Calu3 (cell line): ENCODE measurements at places on chromosomes 5 and 9. TPM values are rescaled to one million over a fixed set of nuclear protein-coding genes. Genes with fewer than 3 reads are reported as not detected.

Gene CMYA5
- total RNA-seq, result 1.8 and 3.3 TPM in 2 replicates

Gene FAM78A
- total RNA-seq, result not detected in 2 replicates

Gene TSSK1B
- total RNA-seq, result not detected in 2 replicates

Gene PCDHGA12
- total RNA-seq, result 2.1 and 2.9 TPM in 2 replicates

Gene KIAA1958
- total RNA-seq, result 10.5 and 13.0 TPM in 2 replicates

Gene MPDZ
- total RNA-seq, result not detected in 2 replicates

Gene ARHGEF39
- total RNA-seq, result 14.2 and 15.4 TPM in 2 replicates

Gene MOB3B
- 7.6 and 10.8 TPM in 2 replicates for total RNA-seq

Gene PAEP
- total RNA-seq, result 0.45 TPM in 1 of 2 replicates, not detected in the other

Gene GABRA6
- total RNA-seq, result not detected in 2 replicates

- no peak for DNase-seq
- no peaks in the 10 kb centered on the region for H3K27me3 ChIP-seq
- H3K27ac ChIP-seq, result no peak overlapping the region
- H3K4me1 ChIP-seq, result peaks cover 8% of the 10 kb centered on the region
- H3K4me3 ChIP-seq, result no peak overlapping the region
- H3K36me3 ChIP-seq, result no peaks in the 10 kb centered on the region
Observed at GRCh38 chr5:14801792-14802191, 69.8 kb downstream of the ANKH start.

- H3K27ac ChIP-seq, result no peak overlapping the region
- no peaks in the 10 kb centered on the region for H3K27me3 ChIP-seq
- no peak overlapping the region for H3K4me3 ChIP-seq
- H3K36me3 ChIP-seq, result no peaks in the 10 kb centered on the region
Observed at GRCh38 chr5:83026516-83026915, 50.7 kb downstream of the TMEM167A start.

GRCh38 chr5:92435781-92436180 lies 1052.7 kb upstream of the ARRDC3 start:
- no peaks in the 10 kb centered on the region for H3K4me1 ChIP-seq
- no peak for DNase-seq
- no peaks in the 10 kb centered on the region for H3K27me3 ChIP-seq
- H3K27ac ChIP-seq, result no peak overlapping the region
- no peak overlapping the region for H3K4me3 ChIP-seq

DNA sequence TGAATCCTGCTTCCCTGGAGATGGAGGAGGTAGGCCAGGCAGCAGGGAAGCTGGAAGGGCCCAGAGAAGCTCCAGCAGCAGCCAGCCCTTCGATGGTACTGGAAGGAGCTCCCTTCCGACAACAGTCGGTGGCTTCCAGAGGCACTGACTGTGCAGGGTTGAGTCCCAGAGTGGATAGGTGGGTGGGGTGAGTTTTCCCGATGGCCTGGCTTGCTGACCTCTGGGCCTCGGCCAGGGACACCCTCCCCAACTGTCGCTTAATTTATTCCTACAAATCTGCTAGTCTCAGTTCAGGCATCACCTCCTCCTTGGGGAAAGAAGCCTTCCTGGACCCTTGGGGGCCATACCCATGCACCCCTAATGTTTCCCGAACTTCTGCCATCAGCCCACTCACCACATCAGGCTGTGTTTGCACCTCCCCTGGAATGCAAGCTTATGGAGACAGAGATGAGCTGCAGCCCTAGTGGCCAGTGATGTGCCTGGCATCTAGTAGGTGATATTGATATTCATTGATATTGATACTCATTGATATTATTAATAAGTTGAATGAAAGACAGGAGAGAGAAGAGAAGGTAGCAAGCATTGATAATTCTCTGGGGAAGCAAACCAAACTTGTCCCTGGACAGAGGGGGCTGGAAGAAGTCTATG lies 104.6 kb upstream of the BOD1 start:
- H3K4me1 ChIP-seq, result peaks cover 14% of the 10 kb centered on the region
- no peak for DNase-seq
- H3K27me3 ChIP-seq, result no peaks in the 10 kb centered on the region
- no peaks in the 10 kb centered on the region for H3K36me3 ChIP-seq
- H3K4me3 ChIP-seq, result no peak overlapping the region

- no peaks in the 10 kb centered on the region for H3K4me1 ChIP-seq
- no peak overlapping the region for H3K4me3 ChIP-seq
- no peak for DNase-seq
Observed at GRCh38 chr5:84825606-84826005, 440.9 kb upstream of the EDIL3 start.

- no peak overlapping the region for H3K4me3 ChIP-seq
- H3K36me3 ChIP-seq, result peaks cover 10% of the 10 kb centered on the region
- peaks cover 16% of the 10 kb centered on the region for H3K4me1 ChIP-seq
- H3K27me3 ChIP-seq, result no peaks in the 10 kb centered on the region
- DNase-seq, result no peak
Observed at GRCh38 chr9:36040271-36040925, 3.7 kb downstream of the RECK start.

GRCh38 chr9:125911861-125912644 lies 164.9 kb downstream of the PBX3 start:
- no peaks in the 10 kb centered on the region for H3K4me1 ChIP-seq
- no peak overlapping the region for H3K4me3 ChIP-seq
- DNase-seq, result no peak
- H3K27ac ChIP-seq, result no peak overlapping the region
- no peaks in the 10 kb centered on the region for H3K36me3 ChIP-seq

GRCh38 chr5:130923543-130924124 lies 241.4 kb downstream of the HINT1 start:
- H3K36me3 ChIP-seq, result no peaks in the 10 kb centered on the region
- H3K27me3 ChIP-seq, result peaks cover 24% of the 10 kb centered on the region
- H3K27ac ChIP-seq, result no peak overlapping the region
- H3K4me1 ChIP-seq, result no peaks in the 10 kb centered on the region
- no peak for DNase-seq

DNA sequence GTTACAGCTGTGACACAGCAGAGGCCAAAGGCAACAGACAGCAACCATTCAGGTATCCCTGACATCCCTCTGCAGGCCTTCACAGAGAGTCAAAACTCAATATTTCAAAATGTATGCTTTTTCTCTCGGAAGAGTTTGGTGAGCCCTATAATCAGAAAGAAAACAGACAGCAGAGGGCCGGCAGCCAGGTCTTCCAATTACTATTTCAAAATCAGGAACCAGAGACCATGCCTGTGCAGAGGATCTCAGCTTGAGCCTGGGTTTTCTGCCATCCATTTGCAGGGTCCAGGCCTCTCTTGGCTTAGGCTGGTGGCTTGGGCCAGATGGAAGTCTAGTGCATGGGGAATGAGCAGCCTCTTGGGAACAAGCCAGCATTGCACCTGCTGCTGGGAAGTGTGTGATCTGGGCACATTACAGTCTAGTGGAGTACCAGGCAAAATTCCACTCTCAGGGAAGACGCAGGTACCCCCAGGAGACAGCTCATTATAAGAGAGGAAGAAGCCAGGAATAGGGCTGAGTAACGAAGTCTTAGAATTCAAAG lies 231.3 kb downstream of the ENC1 start:
- peaks cover 54% of the 10 kb centered on the region for H3K4me1 ChIP-seq
- H3K27me3 ChIP-seq, result no peaks in the 10 kb centered on the region
- no peak for DNase-seq
- H3K36me3 ChIP-seq, result peaks cover 9% of the 10 kb centered on the region
- H3K4me3 ChIP-seq, result no peak overlapping the region

DNA sequence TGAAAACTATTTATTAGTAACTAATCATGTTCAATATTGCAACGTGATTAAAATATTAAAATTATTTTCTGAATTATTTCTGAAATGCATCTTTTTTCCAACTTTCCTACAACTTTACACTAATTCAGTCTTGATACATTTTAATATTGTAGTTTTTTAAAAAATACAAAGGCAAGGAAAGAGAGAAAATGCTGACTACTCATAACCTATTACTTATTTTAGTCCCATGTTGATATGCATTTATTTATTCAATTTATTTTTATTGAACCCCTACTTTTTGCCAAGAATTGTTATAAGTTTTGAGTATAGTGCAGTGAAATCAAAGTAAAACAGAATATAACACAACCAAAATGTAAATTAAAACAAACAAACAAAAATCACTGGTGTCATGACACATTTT lies 978.2 kb downstream of the CDH9 start:
- DNase-seq, result no peak
- no peak overlapping the region for H3K27ac ChIP-seq
- no peaks in the 10 kb centered on the region for H3K36me3 ChIP-seq
- no peaks in the 10 kb centered on the region for H3K27me3 ChIP-seq
- no peaks in the 10 kb centered on the region for H3K4me1 ChIP-seq

DNA sequence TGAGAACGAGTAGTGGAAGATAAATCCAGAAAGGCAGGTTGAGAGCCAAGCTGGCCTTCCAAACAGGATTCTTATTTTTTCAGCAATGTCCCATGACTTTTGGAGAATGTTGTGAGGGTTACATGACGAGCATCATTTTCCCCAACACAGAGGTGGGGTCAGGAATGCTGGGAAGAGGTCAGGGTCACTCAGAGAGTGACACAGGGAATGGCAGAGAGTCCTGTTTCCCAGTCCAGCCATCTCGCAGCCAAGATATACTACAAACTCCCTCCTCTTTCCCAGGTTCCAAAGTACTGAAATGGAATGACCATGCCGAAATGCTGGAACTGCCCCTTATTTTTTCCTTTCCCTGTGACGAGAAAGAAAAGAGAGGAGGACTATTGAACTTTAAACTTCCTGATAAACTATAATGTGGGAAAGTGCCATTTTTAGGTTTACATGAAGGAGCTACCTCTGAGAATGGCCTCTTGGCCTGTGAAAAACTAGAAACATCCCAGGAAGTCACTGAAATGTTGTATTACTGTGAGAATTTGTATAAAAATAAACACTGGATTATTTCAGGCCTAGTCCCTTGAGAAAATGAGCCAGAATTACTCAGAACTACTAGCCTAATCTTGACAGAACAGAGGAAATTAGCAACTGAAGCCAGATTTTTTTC lies 420.4 kb downstream of the CETN3 start:
- no peaks in the 10 kb centered on the region for H3K36me3 ChIP-seq
- no peak overlapping the region for H3K4me3 ChIP-seq
- no peak overlapping the region for H3K27ac ChIP-seq

DNA sequence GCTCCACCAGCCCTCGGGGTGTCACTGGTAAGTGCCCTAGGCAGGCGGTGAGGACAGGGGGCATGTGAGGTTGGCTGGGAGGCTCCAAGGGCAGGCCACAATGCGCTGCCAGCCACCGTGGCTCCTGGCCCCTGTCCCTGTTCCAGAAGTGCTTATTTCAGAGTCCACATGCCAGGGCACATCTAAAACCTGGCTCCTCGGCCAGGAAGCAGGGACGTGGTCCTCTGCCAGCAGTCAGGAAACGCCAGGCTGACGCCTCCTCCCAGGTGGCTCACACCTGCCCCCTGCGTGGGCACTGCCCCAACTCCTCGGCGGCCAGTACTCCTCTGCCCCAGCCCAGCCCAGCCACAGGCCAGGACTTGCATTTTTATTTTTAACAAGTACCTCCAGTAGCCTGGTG lies 68.5 kb downstream of the SECISBP2 start:
- H3K27ac ChIP-seq, result no peak overlapping the region
- no peak for DNase-seq
- H3K4me1 ChIP-seq, result no peaks in the 10 kb centered on the region
- H3K36me3 ChIP-seq, result no peaks in the 10 kb centered on the region

DNA sequence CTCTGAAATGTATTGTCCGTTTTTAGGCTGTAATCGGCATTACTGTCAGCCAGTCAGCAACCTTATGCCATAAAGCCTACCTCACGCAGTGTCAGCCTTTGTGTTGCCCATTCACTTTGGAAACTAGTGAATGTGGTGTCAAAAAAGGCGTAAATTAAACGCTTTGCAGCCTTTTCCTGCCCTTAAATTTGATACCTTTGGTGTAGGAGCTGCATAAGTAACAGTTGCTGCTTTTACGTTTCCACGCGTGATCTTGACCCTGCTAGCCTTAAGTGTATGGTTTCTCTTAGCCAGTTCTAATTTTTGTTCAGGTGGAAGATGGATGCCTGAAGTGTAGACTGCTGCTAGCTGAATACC lies 257.7 kb downstream of the EPB41L4A start:
- no peak for DNase-seq
- H3K4me1 ChIP-seq, result peaks cover 44% of the 10 kb centered on the region
- no peaks in the 10 kb centered on the region for H3K27me3 ChIP-seq
- peak overlapping the region; percentile 67 for H3K27ac ChIP-seq

DNA sequence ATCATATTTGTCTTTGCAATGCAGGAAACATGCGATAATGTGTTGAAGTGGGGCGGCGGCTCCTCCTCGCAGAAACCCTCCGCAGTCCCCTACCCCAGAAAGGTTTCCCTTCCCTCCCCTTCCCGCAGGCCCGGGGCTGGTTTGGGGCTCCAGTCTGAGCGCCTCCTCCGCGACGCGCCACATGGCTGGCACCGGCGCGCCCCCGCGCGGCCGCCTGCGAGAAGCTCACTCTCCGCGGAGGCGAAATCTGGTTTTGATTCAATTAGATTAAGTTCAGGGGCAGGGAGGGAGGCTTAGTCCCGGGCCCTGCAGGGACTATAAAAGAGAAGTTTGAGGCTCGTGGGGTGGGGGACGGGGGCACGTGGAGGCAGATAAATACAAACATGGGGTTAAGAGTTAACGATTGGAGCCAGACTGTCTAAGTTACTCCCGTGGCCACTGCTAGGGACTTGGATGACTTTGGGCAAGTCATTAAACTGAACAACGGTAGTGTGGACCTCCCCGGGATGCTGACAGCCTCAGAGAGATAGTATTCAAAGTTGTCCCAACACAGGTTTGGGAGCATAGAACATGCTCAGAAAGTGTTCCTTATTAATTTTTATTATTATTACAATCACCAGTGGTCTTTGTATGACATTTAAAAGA lies 69.4 kb downstream of the MSX2 start:
- H3K27me3 ChIP-seq, result peaks cover 33% of the 10 kb centered on the region
- H3K4me1 ChIP-seq, result no peaks in the 10 kb centered on the region
- H3K36me3 ChIP-seq, result peaks cover 5% of the 10 kb centered on the region
- DNase-seq, result peak; percentile 83

GRCh38 chr5:763998-764781 lies 20.3 kb downstream of the ZDHHC11B start:
- no peak for DNase-seq
- H3K4me1 ChIP-seq, result peaks cover 4% of the 10 kb centered on the region
- peaks cover 18% of the 10 kb centered on the region for H3K27me3 ChIP-seq

GRCh38 chr9:114164191-114164794 lies 9.0 kb downstream of the COL27A1 start:
- no peak for DNase-seq
- H3K36me3 ChIP-seq, result no peaks in the 10 kb centered on the region
- H3K4me3 ChIP-seq, result peak overlapping the region; percentile 22

- no peaks in the 10 kb centered on the region for H3K27me3 ChIP-seq
- no peaks in the 10 kb centered on the region for H3K4me1 ChIP-seq
- no peak for DNase-seq
- H3K4me3 ChIP-seq, result no peak overlapping the region
- H3K27ac ChIP-seq, result no peak overlapping the region
Observed at GRCh38 chr5:157309796-157310195, 43.9 kb downstream of the CYFIP2 start.

GRCh38 chr5:69083412-69083811 lies 10.4 kb upstream of the SLC30A5 start:
- DNase-seq, result peak; percentile 41
- no peak overlapping the region for H3K27ac ChIP-seq
- H3K4me3 ChIP-seq, result no peak overlapping the region
- H3K4me1 ChIP-seq, result peaks cover 19% of the 10 kb centered on the region
- H3K36me3 ChIP-seq, result peaks cover 11% of the 10 kb centered on the region

- DNase-seq, result no peak
- H3K4me1 ChIP-seq, result no peaks in the 10 kb centered on the region
- H3K27ac ChIP-seq, result no peak overlapping the region
- no peaks in the 10 kb centered on the region for H3K36me3 ChIP-seq
- no peak overlapping the region for H3K4me3 ChIP-seq
Observed at GRCh38 chr5:82334085-82334692, 56.0 kb upstream of the RPS23 start.

- H3K27me3 ChIP-seq, result no peaks in the 10 kb centered on the region
- H3K36me3 ChIP-seq, result peaks cover 51% of the 10 kb centered on the region
- H3K27ac ChIP-seq, result no peak overlapping the region
- peaks cover 11% of the 10 kb centered on the region for H3K4me1 ChIP-seq
Observed at GRCh38 chr9:131476777-131477345, 25.9 kb upstream of the POMT1 start.
